HCT116 (cell line): ENCODE measurements at places on chromosomes 6 and 20. TPM values are rescaled to one million over a fixed set of nuclear protein-coding genes. Genes with fewer than 3 reads are reported as not detected.

GRCh38 chr20:19308146-19308545, 95.7 kb downstream of the SLC24A3 start:
- H3K27ac ChIP-seq = no peak overlapping the region
- no peak for DNase-seq
- H3K4me1 ChIP-seq = no peaks in the 10 kb centered on the region
- no peaks in the 10 kb centered on the region for H3K27me3 ChIP-seq

DNA sequence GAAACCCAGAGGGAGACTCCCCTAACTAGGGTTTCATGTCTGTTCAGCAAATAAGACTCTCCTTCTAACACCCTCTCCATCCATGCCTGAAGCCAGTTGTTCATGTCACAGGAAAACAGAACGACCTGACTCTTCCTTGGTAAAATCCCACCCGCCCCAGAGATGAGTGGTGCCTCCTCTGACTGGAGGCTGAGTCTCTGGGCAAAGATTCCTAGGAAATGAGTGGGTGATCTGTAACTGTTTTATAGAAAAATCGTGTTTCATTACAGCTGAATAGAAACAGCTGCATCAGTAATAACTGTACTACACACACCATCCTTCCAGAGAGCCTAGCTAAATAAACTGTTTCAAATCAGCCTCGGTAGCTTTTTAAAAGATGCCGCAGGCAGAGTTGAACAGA, 37.4 kb upstream of the MRPS10 start:
- DNase-seq = no peak
- H3K36me3 ChIP-seq = peaks cover 5% of the 10 kb centered on the region; the same call in 1 of the 2 replicates
- no peak overlapping the region for H3K27ac ChIP-seq
- H3K4me1 ChIP-seq = peaks cover 18% of the 10 kb centered on the region

DNA sequence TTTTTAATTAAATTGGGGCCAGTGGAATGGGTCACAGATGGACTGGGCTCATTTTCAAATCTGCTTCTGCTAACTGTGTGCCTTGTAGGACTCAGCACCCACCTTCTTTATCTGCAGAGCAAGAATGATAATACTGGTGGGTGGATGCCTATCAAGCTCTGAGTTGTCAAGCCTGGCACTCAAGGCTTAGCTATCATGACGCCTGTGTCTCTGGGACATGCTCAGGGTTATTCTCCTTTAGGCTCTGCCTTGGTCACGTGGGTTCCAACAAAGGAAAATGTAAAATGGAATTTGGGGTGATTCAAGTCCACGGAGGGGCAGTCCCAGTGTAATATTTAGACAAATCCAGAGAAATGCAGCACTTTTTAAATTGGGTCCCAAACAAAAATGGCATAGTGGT, 202.3 kb downstream of the TSHZ2 start:
- no peaks in the 10 kb centered on the region for H3K36me3 ChIP-seq
- peaks cover 49% of the 10 kb centered on the region for H3K27me3 ChIP-seq
- H3K27ac ChIP-seq = no peak overlapping the region
- no peaks in the 10 kb centered on the region for H3K4me1 ChIP-seq

DNA sequence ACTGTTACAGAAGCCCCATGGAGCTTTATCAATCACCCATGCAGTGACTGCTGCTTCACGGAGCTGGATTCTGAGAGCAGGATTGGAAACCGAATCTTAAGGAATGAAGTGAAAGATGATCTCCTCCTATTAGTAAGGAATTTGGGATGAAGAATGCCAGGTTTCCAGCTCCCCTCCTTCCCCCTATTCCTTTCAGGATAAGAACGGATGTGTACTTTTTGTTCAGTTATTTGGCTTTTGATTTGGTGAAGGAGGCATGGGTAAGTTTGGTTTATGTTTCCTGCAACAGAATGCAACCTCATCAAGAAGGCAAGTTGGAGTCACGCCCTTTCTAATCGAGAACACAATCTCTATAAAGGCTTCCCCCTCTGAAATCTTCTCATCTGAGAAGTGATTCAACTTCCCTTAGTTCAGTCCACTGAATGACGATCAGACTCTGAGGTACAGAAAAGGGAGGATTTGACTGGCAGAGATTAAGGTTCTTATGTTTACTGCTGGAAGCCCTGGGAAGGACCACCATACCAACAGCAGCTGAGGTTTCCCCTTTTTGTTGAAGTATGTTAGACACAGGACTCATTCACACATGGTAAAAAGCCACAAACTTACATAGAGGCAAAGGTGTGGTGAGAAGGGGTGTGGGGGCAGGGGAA, 5.5 kb downstream of the ELMO2 start:
- H3K27me3 ChIP-seq = no peaks in the 10 kb centered on the region
- no peak overlapping the region for H3K27ac ChIP-seq
- H3K4me1 ChIP-seq = peaks cover 6% of the 10 kb centered on the region; the same call in 1 of the 2 replicates

DNA sequence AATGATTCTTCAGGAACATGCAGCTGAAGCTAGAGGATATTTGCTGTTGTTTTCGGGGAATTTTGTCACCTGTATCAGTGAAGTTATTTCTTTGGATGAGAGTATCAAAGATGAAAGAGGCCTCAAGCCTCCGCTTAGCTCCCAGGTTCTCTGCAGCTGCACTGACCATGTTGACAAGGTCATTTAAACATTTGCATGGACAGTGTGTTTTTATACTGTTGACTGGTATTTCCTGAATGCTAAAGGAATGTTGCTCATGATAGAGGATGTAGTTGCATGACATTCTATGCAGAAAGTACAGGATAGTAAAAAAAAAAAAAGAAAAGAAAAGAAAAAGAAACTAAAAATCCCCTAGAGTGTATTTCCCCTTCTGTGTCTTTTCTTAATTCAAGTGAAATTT, 165.6 kb upstream of the LAMP5 start:
- DNase-seq = no peak
- no peaks in the 10 kb centered on the region for H3K4me1 ChIP-seq

DNA sequence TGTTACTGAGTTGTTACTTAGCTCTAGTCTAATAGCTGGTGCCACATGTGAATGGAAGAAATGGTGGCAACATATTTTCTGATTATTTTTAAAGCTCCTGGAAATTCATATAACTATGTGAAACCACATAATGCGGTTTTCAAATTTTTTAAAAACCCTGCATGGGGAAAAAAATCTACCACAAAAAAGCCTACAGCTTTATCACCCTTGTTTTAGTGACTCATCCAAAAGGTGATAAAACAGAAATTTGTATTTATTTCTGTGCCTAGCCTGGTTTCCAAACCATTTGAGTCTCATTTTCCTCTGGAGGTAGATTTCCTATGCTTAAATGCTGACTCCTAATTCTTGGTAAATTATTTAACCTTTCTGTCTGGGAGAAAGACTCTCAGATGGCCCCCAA, 5.4 kb upstream of the FBXO30 start:
- no peaks in the 10 kb centered on the region for H3K36me3 ChIP-seq
- no peaks in the 10 kb centered on the region for H3K27me3 ChIP-seq
- DNase-seq = no peak
- no peak overlapping the region for H3K4me3 ChIP-seq

GRCh38 chr6:116476002-116476678, 15.0 kb downstream of the CALHM6 start:
- H3K36me3 ChIP-seq = no peaks in the 10 kb centered on the region
- H3K4me3 ChIP-seq = no peak overlapping the region
- no peaks in the 10 kb centered on the region for H3K4me1 ChIP-seq
- no peak overlapping the region for H3K27ac ChIP-seq
- no peak for DNase-seq

DNA sequence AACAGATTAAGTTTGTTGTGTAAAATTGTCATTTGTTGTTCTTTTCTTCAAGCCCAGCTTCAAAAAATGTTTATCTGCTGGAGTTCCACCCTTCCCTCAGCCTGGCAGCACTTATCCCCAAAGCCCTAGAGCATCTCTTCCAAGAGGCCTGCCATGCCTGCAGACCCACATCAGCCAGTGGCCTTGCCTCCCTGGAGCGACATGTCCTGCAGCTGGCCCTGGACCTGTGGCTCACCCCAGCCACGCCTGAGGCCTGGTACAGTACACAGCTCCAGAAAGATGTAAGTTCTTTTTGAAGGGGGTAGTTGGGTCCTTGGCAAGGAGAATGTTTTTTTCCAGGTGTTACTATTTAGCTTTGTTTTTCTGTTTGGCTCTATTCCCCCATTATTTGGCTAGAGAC, 124.8 kb downstream of the CD164 start:
- DNase-seq = no peak
- H3K4me3 ChIP-seq = no peak overlapping the region
- H3K27me3 ChIP-seq = no peaks in the 10 kb centered on the region
- no peaks in the 10 kb centered on the region for H3K36me3 ChIP-seq
- no peaks in the 10 kb centered on the region for H3K4me1 ChIP-seq
- no peak overlapping the region for H3K27ac ChIP-seq

DNA sequence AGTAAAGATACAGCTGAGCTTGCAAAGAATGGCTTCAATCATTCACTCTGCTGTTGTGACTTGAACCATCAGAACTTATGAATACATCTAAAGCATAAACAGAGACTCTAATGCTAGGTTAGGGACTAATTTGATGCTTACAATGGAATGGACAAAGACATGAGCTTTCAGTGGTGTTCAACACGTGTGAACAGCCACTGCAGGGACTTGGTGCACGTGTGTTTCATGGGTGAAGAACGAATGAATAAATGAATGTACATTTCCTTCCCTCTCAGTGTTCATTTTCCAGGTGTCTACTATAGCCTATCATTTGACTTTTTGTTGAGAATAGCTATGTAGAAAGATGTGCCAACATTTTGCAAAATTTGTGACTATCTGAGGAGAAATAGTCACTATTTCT, 98.3 kb downstream of the VIP start:
- peaks cover 32% of the 10 kb centered on the region for H3K27me3 ChIP-seq
- no peak for DNase-seq
- no peaks in the 10 kb centered on the region for H3K36me3 ChIP-seq
- H3K4me3 ChIP-seq = no peak overlapping the region

DNA sequence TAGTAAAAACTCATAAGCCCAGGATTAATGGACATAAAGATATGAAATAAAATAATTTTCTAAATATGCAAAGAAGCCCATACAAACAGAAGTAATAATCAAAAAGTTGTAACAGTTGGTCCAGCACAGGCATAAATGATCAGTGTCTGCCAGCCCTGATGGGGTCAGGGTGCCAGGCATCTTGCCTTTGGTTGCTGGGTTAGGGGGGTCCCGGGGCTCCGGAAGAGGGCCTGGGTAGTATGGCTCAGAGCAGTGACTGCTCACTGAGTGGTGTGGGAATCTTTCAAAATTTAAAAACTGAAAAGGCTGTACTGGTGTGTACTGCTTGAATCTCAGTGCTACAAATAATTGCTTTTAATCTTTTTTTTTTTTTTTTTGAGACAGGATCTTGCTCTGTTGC, 7.7 kb upstream of the QKI start:
- H3K27me3 ChIP-seq = no peaks in the 10 kb centered on the region
- H3K36me3 ChIP-seq = no peaks in the 10 kb centered on the region
- no peak overlapping the region for H3K27ac ChIP-seq
- no peak overlapping the region for H3K4me3 ChIP-seq

DNA sequence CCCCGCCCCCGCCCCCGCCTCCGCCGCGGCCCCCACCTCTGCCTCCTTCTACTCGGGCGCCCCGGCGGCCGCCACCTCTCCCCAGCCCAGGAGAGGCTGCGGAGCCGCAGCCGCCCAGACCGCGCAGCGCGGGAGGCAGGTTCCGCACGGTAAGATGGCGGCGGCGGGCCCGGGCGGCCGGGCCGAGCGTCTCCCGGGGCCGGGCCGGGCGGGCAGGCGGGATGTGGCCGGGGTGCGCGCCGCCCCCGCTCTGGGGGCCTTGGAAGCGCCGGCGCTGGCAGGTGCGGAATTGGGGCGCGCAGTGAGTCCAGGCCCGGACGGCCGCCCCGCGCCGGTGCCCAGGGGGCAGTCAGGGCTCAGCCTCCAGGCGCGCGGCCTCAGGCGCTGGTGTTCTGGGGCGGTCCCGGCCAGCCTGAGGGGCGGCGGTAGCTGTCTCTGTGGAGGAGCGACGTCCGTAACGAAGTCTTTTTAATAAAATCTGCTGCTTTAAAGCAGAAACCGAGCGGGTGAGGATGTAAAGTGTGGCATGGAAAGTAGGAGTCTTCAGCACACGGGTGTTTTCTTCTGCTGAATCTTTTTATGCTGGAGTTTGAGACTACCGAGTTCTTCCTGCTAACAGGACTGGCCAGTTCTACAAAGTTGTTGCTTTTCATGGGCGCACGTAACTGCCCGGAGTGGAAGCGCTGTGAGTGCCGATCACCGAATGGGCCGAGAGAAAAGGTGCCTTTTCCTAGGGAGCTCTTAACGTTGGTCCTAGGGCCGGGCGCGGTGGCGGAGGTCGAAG, at the start of gene GID8:
GID8 (plus strand) TSS at position 43 of the 784 bp plus-strand sequence. CDS start 3,356 bp downstream, outside the sequence.
- peaks cover 35% of the 10 kb centered on the region for H3K36me3 ChIP-seq
- peaks cover 10% of the 10 kb centered on the region; the same call in 1 of the 2 replicates for H3K4me1 ChIP-seq
- DNase-seq = no peak
- no peaks in the 10 kb centered on the region for H3K27me3 ChIP-seq

DNA sequence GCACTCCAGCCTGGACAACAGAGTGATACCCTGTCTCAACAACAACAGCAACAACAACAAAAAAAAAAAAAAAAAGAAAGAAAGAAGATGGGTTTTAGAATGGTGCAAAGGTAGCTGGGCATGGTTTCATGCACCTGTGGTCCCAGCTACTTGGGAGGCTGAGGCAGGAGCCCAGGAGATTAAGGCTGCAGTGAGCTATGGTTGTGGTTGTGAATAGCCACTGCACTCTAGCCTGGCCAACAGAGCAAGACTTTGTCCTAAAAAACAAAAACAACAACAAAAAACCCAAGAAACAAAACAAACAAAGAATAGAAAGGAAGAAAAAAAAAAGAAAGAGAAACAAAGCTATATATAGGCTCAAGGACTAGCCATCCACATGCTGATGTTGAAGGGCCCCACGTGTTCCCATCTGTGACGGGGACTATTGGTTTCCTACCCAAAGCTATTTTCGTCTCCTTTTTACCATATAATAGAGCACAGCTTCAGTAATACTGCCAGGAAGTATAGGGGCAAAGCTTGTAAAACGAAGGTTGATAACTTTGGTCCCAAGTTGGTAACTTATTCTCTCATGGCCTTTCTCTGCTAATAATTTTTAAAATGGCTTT, 7.9 kb upstream of the EEF1E1 start:
- no peaks in the 10 kb centered on the region for H3K27me3 ChIP-seq
- no peaks in the 10 kb centered on the region for H3K36me3 ChIP-seq
- no peak for DNase-seq

GRCh38 chr6:36230371-36230770, 33.8 kb downstream of the BRPF3 start:
- H3K27ac ChIP-seq = no peak overlapping the region
- peaks cover 9% of the 10 kb centered on the region; the same call in 1 of the 2 replicates for H3K36me3 ChIP-seq
- no peak overlapping the region for H3K4me3 ChIP-seq
- no peaks in the 10 kb centered on the region for H3K27me3 ChIP-seq
- H3K4me1 ChIP-seq = no peaks in the 10 kb centered on the region
- no peak for DNase-seq

GRCh38 chr6:56507517-56507916, 135.2 kb downstream of the DST start:
- no peak for DNase-seq
- no peak overlapping the region for H3K27ac ChIP-seq
- H3K27me3 ChIP-seq = no peaks in the 10 kb centered on the region
- H3K36me3 ChIP-seq = peaks cover 14% of the 10 kb centered on the region
- H3K4me1 ChIP-seq = no peaks in the 10 kb centered on the region
- no peak overlapping the region for H3K4me3 ChIP-seq

The NFATC2 gene
- total RNA-seq = 5.0 TPM

The POLH gene
- total RNA-seq = 20.6 TPM

The BPIFB4 gene
- total RNA-seq = not detected

The PRSS16 gene
- total RNA-seq = 14.5 TPM

The PPIL6 gene
- total RNA-seq = 3.3 TPM

The PRDM13 gene
- total RNA-seq = not detected

The DPPA5 gene
- not detected for total RNA-seq

The PBX2 gene
- 79.0 TPM for total RNA-seq

The ADTRP gene
- 0.86 TPM for total RNA-seq

The SMLR1 gene
- not detected for total RNA-seq

The CNKSR3 gene
- 15.4 TPM for total RNA-seq

The CLDN20 gene
- not detected for total RNA-seq

The CD40 gene
- 21.3 TPM for total RNA-seq

The BCAS1 gene
- 0.17 TPM for total RNA-seq
